Right lung (tissue), 10 donors: ENCODE measurements at places on chromosomes 7 and 10. TPM values are rescaled to one million over a fixed set of nuclear protein-coding genes. Genes with fewer than 3 reads are reported as not detected.

- DNase-seq = no peak
Measured at GRCh38 chr7:47931005-47932004, 17.0 kb downstream of the PKD1L1 start.

DNA sequence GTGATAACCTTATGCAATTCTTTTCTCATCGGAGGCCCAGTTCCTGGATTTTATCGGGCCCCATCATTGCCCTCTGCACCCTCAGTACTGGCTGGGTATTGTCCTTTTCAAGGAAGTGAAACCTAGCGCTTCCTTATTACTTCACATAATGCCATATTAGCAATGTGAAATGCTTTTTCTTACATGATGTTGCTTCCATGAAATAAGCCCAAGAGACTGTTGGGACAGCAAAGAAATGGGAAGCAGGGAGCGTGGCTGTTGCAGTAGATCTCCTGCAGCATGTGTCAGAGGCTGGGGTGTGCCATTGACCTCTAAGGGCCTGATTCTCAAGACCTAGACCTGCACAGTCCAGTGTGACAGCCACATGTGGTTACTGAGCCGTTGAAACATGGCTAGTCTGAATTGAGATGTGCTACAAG lies 8.1 kb downstream of the CHN2 start:
- DNase-seq = no peak

DNA sequence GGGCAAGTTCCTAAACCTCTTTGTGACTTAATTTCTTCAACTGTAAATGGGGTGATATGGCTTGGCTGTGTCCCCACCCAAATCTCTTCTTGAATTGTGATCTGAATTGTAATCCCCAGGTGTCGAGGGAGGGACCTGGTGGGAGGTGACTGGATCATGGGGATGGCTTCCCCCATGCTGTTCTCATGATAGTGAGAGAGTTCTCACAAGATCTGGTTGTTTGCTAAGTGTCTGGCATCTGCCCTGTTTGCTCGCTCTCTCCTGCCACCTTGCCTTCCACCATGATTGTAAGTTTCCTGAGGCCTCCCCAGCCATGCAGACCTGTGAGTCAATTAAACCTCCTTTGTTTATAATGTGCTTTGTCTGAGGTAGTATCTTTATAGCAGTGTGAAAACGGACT lies 177.0 kb downstream of the MYOF start:
- no peak for DNase-seq

GRCh38 chr10:71396084-71396710 lies 523 bp upstream of the CDH23 start:
- peak; percentile 67 for DNase-seq

- no peak for DNase-seq
Measured at GRCh38 chr7:15751191-15751701, 64.8 kb upstream of the MEOX2 start.

GRCh38 chr10:2874963-2875362 lies 192.4 kb upstream of the PFKP start:
- no peak for DNase-seq

- no peak for DNase-seq
Measured at GRCh38 chr10:106181501-106181900, 983.0 kb downstream of the SORCS1 start.

FAM25A gene
- not detected for polyA plus RNA-seq

DNA sequence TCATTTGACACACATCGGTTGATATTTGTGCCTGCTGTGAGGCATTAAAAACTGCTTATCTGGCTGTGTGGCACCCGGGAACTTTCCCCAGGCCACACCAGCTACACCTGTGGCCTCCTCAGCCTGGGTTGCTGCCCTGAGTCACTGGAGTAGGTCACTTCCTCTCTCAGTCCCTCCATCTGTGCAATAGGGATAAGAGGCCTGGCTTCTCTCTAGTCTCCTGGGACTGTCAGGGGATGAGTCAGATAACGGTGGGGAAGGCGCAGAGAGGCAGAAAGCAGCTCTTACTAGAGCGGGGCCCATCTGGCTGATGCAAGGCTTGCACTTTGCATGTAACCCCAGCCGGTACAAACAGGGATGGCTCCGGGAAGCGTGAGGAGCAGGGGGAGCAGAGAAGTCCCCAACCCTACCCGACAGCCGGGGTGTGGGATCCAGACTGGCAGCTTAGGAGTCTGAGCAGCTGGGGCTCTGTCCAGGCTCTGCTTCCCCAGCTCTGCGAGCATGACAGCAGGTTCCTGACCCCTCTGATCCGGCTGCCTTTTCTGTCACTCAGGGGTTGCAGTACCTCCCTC lies 34.0 kb downstream of the DNAJB12 start:
- no peak for DNase-seq

- DNase-seq = no peak
Measured at GRCh38 chr7:98862716-98863420, 6.9 kb downstream of the TMEM130 start.

DNA sequence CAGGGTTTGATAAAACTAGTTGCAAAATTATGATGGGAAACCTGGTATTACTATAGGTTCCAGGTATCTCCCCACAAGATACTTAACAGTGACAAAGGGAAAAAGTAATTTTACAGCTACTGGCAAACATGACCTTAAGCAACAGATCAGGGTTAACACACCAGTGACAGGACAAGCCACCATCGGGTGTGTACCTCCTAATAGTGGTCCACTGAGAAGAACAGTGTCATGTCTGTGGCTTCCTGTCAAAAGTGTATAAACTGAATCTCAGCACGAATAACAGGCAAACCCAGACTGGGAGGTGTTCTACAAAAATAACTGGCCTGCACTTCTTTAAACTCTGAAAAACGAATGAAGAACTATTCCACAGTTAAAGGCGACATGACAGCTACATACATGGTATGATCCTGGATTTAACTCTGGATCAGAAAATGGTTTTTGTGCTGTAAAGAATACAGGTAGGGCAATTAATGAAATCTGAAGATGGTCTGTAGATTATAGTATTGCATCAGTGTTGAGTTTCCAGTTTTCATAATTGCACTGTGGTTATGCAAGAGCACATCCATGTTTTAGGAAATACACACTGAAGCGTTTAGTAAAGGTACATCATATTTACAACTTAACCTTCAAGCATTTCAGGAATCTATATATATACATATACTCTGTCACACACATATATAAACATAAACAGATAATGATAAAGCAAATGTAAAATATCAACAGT lies 32.0 kb upstream of the ARMS2 start:
- DNase-seq = no peak

RBM20 gene
- polyA plus RNA-seq = 1.6 TPM

GRCh38 chr10:8640301-8640700 lies 585.8 kb downstream of the GATA3 start:
- DNase-seq = no peak

DNA sequence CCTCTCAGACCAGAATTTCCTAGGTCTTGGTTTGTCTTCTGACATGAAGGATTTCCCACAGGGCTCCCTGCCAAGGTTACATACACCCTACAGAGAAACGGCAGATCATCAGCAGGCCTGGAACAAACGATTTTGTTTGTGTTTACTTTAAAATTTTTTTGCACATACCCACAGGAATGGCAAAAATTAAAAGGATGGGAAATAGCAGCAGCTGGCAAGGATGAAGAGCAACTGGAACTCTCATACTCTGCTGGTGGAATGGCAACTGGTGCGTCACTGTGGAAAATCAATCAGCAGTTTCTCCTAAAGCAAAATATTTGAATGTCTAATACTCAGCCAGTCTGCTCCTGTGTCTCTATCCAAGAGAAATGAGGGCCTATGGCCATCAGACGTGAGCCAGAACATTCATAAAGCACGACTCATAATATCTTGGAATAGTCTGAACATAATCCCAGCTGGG lies 6.5 kb downstream of the BAIAP2L1 start:
- DNase-seq = no peak

DNA sequence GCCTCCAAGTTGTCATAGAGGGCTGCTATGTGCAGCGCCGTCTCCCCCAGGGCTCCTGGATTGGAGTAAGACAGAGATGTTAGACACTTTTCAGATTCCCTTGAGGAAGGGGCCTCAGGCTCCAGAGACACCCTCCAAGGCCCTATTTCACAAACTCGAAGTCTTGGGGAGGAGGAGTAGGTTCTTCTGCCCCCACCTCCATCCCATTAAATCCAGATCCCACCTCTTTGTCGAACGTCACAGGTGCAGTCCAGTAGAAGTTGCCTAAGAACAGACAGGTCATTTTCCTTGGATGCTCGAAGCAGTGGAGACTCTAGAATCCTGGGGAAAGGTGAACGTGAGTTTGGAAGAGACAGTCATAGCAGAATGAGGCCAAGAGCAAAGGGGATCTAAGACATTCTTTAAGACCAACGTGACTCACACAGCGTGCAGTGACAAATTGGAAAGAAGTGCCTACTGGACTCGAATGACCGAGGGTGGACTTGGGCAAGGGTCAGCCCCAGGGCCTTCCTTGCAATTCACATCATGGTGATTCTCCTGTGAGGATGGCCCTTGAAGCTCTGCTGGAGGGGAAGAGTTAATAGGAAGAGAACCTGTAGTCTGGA lies 3.3 kb downstream of the TRPV5 start:
- DNase-seq = no peak

DNA sequence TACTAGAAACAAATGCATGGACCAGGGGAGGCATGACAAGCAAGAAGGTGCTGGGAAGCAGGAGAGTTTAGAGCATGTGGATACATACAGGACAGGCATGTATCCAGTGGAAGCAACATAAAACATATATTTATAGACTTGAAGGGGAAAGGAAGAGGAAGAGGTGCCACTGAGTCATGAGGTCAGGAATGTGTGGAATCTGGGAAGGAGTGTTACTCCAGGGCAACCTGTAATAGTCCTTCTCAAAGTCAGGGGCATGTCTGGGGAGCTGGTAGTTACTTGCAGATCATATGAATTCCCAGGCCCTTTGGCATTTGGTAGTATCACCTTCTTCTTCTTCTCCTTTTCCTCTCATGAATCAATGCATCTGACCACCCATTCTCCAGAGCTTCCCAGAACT lies 246.6 kb downstream of the XPNPEP1 start:
- DNase-seq = no peak
